ENCODE measurements at places on chromosomes 7 and 10.

GRCh38 chr7:22698767-22699166 lies 28.2 kb upstream of the IL6 start:
- DNase-seq = no peak

DNA sequence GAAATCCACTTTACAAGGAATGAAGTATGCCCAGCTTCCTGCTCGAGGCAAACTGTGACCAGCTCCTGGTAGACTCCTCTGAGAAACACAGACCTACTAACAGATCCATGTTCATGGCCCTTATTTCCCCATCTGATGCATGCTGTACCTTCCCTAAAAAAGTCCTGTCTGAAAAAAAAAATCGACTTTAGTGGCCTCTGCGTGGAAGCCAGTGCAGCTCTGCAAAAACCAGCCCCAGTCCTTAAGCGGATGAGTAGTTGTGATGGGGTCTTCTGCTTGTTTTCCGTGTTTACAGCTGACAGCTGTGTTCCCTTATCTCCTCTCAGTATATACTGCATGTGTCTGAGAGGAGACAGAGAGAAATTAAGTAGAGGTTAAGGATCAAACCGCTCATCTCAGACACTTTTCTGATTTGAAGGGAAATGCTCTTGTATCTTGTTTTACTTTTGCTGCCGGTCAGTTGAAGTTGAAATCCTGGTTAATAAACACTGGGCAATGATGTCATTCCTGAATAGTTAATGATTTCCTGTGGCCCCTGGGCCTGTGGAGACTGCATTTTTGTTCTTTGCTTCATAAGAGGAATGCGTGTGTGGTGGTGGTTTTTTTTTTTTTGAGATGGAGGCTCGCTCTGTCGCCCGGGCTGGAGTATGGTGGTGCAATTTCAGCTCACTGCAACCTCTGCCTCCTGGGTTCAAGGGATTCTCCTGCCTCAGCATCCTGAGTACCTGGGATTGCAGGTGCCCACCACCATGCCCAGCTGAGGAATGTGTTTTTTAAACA lies 67.6 kb downstream of the DOCK1 start:
- peak; percentile 86 for DNase-seq

GRCh38 chr10:49001870-49002672 lies 62.4 kb upstream of the LRRC18 start:
- DNase-seq = peak; percentile 19

GRCh38 chr7:73963252-73963822 lies 64.6 kb upstream of the ELN start:
- DNase-seq = no peak

GRCh38 chr10:15472008-15472407 lies 100.9 kb upstream of the FAM171A1 start:
- DNase-seq = no peak

GRCh38 chr10:74683067-74683466 lies 143.3 kb upstream of the KAT6B start:
- no peak for DNase-seq

- DNase-seq = no peak
Measured at GRCh38 chr7:148693651-148694050, 5.1 kb upstream of the CUL1 start.

DNA sequence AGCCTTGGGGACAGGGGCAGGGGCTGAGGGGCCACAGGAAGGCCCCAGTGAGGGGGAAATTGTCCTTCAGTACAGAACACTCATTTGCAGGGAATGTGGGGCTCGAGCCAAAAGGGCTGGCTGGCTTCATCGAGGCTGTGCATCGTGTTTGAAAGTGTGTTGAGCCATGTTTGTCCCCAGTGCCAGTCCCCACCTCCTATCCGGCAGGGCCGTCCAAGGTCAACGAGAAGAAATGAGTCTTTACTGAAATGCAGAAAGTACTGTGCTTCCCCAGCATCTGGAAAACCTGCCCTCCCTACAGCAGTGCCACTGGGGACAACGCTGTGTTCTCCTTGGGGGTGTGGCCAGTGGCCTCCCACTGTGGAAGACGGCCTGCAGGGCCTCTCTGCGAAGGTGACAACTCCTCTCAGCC lies 214.1 kb downstream of the KLF6 start:
- no peak for DNase-seq

- DNase-seq = no peak
Measured at GRCh38 chr7:1086588-1087464, 1.1 kb upstream of the GPER1 start.

GRCh38 chr10:103636492-103636891 lies 143.0 kb downstream of the NEURL1 start:
- DNase-seq = no peak

- DNase-seq = no peak
Measured at GRCh38 chr10:28988980-28989379, 299.9 kb upstream of the LYZL1 start.

- DNase-seq = no peak
Measured at GRCh38 chr10:125190414-125190813, 30.1 kb upstream of the CTBP2 start.

DNA sequence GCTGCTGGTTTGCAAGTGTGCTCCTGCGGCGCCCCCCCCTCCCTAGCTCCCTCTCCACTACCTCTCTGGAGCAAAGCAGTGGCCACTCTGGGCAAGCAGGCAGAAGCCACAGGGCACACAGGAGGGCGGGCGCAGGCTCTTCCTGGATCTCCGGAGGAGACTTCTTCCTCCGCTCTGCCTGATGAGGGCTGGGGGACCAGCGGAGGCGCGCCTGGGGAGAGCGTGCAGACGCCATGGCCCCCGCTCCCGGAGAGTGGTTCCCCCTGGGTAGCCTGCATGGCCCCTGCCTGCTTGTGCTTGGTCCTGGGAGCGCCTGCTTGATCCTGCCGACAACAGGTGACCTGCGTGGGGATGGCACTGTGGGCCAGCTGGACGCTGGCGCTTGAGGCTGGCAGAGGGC lies 29.0 kb downstream of the ANKMY2 start:
- no peak for DNase-seq

GRCh38 chr10:3764626-3765112 lies 20.3 kb downstream of the KLF6 start:
- DNase-seq = no peak

DNA sequence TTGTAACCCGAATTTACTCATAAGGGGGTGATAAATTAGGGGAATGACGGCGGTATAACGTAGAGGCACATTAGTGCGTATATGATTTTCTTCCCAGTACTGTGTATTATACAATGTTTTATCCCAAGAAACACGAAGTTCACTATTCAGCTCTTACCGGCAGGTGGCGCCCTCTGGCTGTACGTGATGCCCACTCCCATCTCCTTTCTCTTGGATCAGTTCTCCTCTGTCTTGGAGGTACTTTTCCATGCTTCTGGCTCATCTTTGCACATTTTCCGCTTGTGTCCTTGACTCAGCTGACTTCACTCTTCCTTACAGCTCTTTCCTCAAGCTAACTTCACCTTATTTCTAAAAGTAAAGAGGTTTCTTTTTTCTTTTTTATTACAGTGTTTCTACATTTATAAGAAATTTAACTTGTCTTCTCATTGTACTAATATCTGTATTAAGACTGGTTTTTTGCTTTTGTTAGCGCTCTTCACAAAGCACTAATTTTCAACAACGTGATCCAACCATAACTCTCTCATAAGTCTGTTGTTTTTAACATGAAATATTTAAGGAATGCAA lies 21.3 kb downstream of the TMEM176B start:
- DNase-seq = peak; percentile 76

DNA sequence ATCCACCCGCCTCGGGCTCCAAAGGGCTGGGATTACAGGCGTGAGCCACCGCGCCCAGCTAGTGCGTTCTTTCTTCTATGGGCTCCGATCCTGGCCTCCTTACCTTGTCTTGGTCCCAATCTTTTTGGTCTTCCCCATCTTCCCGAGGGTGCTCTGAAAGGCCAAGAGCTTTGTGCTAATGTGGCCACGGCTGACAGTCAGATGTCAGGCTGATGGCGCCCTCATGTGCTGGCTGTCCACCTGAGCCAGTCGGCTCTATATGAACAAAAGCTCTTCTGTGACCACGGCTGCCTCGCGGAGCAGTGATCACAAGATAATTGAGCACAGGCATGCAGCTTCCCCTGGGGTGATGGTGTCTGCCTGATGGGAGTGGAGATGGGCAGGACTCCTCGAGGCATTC lies 11.0 kb upstream of the AHCYL2 start:
- no peak for DNase-seq

DNA sequence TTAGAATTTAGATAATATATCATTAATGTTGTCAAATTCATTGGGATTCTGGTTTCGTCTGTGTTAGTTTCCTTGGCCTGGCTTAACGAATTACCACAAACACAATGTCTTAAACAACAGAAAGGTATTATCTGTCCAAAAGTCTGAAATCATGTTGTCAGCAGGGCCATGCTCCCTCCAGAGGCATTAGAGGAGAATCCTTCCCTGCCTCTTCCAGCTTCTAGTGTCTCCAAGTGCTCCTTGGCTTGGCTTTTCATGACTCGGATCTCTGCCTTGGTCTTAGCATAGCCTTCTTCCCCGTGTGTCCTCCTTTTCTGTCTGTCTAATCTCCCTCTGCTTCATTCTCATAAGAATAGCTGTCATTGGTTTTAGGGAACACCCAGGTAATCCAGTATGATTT lies 482.5 kb downstream of the SEMA3D start:
- no peak for DNase-seq

- no peak for DNase-seq
Measured at GRCh38 chr10:15843695-15844094, 16.6 kb downstream of the MINDY3 start.

GRCh38 chr10:11298116-11298515 lies 280.4 kb downstream of the CELF2 start:
- no peak for DNase-seq

DNA sequence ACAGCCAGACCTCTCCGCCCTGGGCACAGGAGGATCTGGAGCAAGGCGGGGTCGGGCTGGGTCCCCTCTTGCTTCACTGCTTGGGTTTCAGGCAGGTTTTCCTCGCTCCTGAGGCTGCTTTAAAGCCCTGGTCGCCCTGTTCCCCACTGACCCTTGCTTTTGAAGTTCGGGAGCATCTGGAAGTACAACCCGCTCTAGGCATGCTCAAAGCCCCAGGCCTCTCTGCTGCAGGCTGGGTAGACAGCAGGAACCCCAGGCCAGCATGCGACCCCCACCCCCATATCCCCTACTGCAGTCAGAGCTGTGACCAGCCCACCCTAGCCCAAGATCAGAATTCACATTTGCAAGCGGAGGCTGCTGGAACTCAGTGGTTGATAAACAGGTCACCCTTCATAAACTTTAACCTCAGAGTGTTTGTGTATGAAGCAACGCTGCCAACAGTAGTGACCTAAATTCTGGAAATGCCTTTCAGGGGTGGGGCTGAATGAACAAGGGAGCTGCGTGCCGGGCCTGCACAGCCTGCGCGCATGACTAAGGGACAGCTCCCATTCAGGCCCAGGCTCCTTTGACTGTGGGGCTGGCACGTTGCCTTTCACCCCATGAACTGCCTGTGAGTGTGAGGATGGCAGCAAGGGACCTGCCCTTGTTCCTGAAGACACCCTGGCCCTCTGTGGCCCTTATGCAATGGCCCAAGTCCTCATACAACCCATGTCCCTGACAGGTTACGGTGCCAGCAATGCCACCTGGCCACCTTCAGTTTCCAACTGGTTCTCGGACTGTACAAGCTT lies 52.5 kb downstream of the PROSER2 start:
- peak; percentile 79 for DNase-seq
